ENCODE measurements at places on chromosomes 7 and 10. TPM values are rescaled to one million over a fixed set of nuclear protein-coding genes. Genes with fewer than 3 reads are reported as not detected.

The TMEM26 gene
- not detected for polyA plus RNA-seq

The PRF1 gene
- 762 TPM for polyA plus RNA-seq

The FXYD4 gene
- polyA plus RNA-seq = not detected

DNA sequence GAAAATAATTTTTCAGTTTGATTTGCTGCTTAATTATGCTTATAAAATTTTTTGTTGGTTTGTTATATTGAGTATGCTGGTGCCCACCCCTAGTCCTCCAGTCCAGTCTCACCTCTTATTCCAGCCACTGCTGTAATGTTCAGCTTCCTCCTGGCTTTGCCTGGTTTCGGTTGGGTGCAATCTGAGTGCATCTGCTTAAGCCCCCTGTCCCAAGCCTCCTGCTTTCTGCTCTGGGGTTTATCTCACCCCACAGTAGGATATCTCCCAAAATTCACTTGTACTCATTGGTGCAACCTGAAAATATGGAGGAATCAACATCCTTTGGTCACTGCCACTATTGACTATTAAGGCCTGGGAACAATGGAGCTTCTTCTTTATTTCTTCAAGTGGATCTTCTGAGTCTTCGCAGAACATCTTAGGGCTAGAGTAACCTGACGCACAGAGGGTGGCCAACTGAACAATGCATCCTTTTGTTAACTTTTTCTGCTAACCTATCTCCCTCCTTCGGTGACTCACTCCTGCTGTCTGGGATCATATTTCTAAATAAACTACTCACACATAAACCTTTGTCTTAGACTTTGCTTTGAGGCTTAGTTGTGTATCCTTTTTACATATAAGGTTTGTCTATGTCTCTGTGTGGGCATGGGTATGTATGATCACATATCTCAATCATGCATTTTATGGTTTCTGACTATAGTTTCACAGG, 19.1 kb upstream of the SOSTDC1 start:
- no peak for DNase-seq
- no peak overlapping the region for H3K4me3 ChIP-seq
- H3K36me3 ChIP-seq = no peaks in the 10 kb centered on the region
- no peak overlapping the region for H3K27ac ChIP-seq
- H3K27me3 ChIP-seq = no peaks in the 10 kb centered on the region
- H3K4me1 ChIP-seq = no peaks in the 10 kb centered on the region

DNA sequence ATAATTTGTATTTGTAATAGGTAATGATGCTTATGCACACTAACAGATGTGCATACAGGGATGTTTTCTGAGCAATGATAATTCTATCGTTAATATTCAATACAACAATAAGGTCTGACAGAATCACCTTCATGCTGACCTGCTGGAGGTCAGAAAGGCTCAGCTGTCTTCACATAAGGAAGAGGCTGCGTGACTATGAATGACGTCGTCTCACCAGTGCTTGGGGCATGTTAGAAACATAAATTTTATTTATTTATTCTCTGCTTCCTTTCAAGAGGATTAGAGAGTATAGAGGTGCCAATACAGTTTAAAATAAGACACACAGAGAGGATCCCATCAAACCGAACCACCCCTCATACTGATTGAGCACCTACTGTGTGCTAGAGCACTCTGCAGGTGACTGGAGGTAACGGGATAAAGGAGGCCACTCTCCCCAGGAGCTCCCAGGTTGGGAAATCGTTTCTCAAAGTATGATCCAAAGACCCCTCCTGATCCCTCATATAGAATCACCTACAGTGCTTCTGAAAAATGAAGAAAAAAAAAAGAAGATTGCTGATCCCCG, 265.6 kb upstream of the NPVF start:
- no peak overlapping the region for H3K4me3 ChIP-seq
- H3K4me1 ChIP-seq = peaks cover 3% of the 10 kb centered on the region
- H3K27ac ChIP-seq = no peak overlapping the region

GRCh38 chr10:29947701-29948060, 111.7 kb downstream of the JCAD start:
- H3K36me3 ChIP-seq = no peaks in the 10 kb centered on the region
- H3K4me3 ChIP-seq = no peak overlapping the region
- no peaks in the 10 kb centered on the region for H3K27me3 ChIP-seq
- H3K4me1 ChIP-seq = no peaks in the 10 kb centered on the region

GRCh38 chr7:50832744-50833143, 50.0 kb upstream of the GRB10 start:
- H3K27me3 ChIP-seq = no peaks in the 10 kb centered on the region
- H3K36me3 ChIP-seq = no peaks in the 10 kb centered on the region
- no peaks in the 10 kb centered on the region for H3K4me1 ChIP-seq
- H3K4me3 ChIP-seq = no peak overlapping the region

All from CD8-positive, alpha-beta memory T cell (primary cell).